ENCODE measurements at places on chromosomes 1 and 21.

- no peak for DNase-seq
Observed at GRCh38 chr1:153577624-153578051, 12.0 kb upstream of the S100A2 start.

DNA sequence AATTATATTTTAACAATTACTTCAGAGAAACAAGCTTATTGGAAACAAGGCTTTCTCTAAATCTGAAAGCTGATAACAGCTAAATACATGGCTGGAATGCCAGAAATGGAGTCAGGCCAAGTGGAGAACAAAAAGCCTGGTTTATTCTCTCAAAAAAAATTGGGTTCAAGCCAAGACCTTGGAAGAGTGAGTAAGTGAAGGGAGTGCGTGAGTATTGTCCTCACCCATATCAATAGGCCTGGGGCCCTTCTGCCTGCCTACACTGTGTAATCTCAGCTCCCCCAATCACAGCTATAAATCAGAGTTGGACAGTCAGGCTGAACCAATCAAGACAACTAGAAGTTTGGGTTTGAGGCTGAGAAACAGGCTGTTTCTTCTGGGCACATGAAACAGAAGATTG is 7.4 kb downstream of the KYAT3 start:
- DNase-seq = no peak

DNA sequence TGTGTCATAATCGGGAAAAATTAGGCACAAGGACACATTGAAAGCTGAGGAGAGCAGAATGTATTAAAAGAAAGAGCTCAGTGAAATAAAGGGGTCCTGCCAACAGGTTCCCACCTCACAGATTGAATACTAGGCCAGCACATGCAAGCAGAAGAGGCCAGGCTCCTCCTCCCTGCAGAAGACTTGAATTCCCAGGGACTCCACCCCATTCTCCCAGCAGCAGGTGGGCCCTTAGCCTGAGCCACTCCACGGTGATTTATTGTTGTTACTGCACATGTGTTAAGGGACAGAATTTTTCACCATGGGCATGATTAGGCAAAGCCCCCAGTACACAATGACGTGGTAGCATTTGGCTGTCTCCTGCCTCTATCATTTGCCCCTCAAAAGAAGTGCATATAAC is 1844.7 kb downstream of the NCAM2 start:
- no peak for DNase-seq

GRCh38 chr1:217712925-217713597 is 81.9 kb downstream of the SPATA17 start:
- no peak for DNase-seq

GRCh38 chr21:35850029-35850428 is 210.3 kb downstream of the SETD4 start:
- no peak for DNase-seq

- no peak for DNase-seq
Observed at GRCh38 chr1:107344836-107345235, 204.0 kb downstream of the NTNG1 start.

DNA sequence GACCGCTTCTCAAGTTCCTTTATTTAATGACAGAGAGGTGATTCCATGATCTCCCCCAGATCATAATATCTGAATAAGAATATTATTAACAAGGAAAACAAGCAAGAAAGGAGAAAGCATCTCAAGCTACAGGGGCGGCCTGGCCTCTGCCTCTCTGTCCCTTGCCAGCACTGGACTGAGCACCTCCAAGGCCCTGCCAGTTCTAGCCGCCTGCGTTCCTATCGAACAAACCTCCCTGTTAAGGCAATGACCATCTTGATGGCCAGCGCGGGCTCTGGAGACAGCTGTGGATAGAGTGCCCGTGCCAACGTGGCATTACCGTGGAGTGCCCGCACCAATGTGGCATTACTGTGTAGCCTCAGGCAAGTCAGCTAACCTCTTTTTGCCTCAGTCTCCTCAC is 84.8 kb downstream of the NPHP4 start:
- DNase-seq = no peak

GRCh38 chr1:212242288-212242984 is 42.8 kb upstream of the PPP2R5A start:
- no peak for DNase-seq

DNA sequence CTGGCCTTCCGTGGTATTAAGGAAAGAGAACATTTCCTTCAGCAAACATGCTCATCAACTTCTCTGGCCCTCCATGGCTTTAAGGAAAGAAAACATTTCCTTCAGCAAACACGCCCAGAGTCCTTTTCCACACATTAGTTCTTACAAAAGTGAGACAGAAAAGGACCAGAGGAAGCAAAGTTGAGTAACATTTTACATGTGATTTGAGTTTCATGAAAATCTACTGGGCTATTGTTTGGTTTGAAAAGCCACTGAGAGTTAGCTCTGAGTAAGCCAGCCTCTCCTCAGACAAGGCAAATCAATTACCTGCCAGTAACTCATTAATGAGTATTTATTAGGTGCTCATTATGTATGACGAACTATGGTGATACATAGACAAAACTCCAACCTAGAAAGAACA is 78.0 kb downstream of the NID1 start:
- no peak for DNase-seq

- DNase-seq = no peak
Observed at GRCh38 chr1:184020855-184021254, 16.7 kb downstream of the COLGALT2 start.

GRCh38 chr1:159162516-159163265 is 8.7 kb upstream of the CADM3 start:
- DNase-seq = no peak

DNA sequence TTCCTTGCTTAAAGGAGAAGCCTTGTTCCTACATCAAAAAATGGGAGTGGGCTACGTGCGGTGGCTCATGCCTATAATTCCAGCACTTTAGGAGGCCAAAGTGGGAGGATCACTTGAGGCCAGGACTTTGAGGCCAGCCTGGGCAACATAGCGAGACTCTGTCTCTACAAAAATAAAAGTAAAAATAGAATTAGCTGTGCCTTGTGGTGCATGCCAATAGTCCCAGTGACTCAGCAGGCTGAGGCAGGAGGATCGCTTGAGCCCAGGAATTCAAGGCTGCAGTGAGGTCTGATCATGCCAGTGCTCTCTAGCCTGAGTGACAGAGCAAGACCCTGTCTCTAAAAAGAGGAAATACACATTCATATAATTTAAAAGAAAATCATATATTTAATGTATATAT is 127.1 kb downstream of the C1orf21 start:
- DNase-seq = no peak

DNA sequence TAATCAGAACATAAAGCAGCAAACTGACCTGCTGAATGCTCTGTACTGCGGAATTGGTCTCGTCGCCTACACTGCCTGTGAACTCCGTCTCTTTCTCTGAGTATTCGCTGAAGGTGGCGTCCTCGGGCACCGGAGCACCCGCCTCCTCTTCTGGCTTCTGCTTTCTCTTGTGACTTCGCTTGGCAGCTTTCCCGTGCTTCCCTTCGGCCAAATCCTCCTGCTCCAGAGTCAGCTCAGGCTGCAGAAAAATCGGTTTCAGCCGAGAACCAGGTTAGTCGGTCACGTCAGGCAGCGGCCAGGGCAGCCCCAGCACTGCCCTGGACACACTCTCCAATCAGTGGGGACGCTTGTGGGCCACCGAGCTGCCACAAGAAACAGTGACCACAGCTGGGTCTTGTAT is 35.8 kb upstream of the RIPK4 start:
- DNase-seq = no peak

Data from stimulated activated CD4-positive, alpha-beta T cell treated with anti-CD3 and anti-CD28 coated beads, Interleukin-1b, Interleukin-23, amount 100 ng/mL, for 1 hour (primary cell).